NCI-H524 (cell line): ENCODE measurements at places on chromosomes 1 and 21.
A peak's percentile ranks its signal among the peaks of the same experiment; 100 is the strongest.

GRCh38 chr1:85289207-85289847, 12.9 kb upstream of the BCL10 start:
- no peak for DNase-seq

- DNase-seq: no peak
Observed at GRCh38 chr21:46424039-46424591, 34.6 kb upstream of the DIP2A start.

DNA sequence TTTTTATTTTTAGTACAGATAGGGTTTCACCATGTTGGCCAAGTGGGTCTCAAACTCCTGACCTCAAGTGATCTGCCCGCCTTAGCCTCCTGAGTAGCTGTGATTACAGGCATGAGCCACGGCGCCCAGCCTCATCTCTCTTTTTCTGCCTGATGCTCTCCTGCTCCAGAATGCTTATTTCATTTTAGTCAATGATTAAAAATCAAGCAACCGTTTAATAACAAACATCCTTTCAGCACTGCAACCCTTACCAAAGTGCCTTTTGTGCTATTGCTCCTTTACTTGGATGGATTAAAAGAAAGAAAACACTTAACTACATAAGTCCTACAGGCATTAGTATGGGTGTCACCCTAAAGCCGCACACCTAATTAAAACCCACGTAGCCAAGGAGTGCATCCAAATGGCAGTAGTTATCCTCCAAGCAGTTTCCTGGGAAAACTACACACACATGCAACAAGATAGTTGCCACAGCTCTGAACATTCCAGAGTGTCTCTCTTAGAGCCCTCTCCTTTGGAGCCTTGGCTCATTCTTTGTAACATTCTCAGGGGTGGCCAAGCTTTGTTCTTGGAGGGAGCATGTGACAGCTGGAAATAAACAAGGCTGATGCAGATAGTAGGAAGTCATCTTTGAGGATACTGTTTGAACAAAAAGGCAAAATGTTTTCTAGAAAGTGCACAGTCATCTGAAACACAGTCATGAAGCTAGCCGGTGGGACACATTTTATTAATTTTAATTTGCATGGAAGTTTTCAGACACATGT, 51.2 kb downstream of the KCNJ15 start:
- DNase-seq: no peak

GRCh38 chr21:25513810-25514209, 93.5 kb downstream of the MRPL39 start:
- no peak for DNase-seq

GRCh38 chr1:184465489-184466146, 78.8 kb downstream of the C1orf21 start:
- DNase-seq: no peak

- no peak for DNase-seq
Observed at GRCh38 chr1:160078512-160079195, 2.7 kb upstream of the KCNJ9 start.

DNA sequence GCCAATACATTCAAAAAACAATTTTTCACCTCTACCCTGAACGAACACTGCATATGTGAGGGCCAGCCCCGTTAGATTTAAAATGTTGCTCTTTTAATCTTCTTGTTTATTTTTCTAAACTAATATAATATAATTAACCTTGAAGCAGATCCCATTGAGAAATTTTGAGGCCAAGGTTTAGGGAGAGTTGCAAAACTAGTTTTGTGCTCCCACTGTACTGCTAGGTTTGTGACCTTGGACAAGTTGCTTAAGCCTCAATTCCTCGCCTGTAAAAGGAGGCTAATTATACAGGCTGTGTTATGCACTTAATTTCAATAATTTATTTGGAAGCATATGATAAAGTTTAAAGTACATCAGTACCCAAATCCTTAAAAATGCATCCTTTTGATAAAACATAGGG, 3.7 kb downstream of the IL23R start:
- no peak for DNase-seq

GRCh38 chr21:45109831-45110492, 35.6 kb downstream of the ADARB1 start:
- DNase-seq: no peak

DNA sequence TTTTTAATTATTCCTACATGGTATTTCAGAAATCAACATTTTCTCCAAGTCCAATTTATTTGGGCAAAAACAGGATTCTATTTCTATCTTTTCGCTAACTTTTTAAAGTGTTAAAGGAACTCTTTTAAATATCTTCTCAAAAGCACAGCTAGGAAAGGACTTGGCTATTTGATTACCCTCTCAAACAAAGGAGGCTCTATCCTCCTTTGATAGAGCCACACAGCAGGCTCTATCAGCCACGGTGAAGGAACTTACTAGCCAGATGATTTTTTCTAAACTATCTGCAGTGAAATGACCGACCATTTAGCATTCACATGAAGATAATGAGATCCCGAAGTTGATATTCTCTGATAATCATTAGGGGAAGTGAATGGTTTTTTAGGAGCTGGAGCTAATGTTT, 9.1 kb downstream of the ANGPTL7 start:
- no peak for DNase-seq

GRCh38 chr1:59310549-59311250, 13.8 kb downstream of the FGGY start:
- DNase-seq: no peak

GRCh38 chr1:220879509-220880361, 492 bp downstream of the HLX start:
- peak; percentile 48 for DNase-seq
